ENCODE measurements at places on chromosomes 7 and 10.

DNA sequence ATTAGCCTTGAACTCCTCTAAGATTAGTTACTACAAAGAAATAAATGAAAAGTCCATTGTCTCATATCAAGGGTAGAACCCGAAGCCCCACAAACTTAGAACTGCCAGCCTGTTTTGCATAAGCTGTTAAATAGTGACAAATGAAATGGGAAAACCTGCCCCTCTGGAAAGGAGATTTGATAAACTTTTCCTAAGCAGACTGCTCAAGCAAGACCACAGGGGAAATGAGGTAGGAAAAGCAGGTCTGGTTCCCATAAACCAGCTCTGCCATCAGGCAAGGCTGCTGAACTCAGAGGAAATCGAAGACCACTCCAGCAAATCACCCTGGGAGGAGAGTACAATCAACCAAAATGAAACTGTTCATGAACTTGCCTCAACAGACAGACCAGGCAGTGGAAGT lies 181.5 kb upstream of the AOAH start:
- DNase-seq = no peak

DNA sequence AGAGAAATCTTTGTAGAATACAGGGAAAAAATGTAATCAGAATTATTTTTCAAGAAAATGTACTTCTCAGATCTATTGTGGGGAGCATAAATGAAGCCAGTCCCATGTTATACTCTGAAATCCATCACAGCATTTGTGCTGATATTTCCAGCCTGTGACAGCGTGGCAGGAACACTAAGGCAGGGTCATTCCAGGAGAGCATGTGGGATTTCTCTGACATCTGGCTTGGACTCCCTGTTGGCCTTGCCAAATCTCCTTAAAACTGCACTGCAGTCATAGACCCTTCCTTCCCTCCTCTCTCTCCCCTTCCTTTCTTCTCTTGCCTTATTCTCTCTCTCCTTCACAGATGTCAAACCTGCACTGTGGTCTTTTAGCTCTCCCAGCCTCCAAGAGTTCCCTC lies 6.5 kb upstream of the TSPAN13 start:
- DNase-seq = no peak

DNA sequence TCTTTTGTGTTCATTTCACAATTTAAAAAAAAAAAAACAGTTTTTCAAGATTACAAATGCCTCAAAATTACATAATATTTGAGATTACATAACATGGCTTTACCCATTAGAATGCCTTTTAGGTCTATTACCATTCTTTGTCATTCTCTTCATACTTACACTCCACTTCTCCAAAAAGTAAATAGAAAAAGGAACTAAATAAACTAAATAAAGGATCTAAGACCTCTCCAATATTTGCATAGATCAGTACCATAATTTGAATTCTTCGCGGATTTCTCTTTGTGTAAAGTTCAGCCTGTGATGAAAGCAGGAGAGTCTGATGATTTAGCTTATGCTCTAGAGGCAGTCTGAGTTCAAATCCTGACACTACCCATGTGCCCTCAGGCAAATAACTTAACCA lies 56.4 kb upstream of the C1GALT1 start:
- no peak for DNase-seq

- DNase-seq = no peak
Observed at GRCh38 chr10:27558612-27559020, 54.5 kb downstream of the RAB18 start.

- DNase-seq = no peak
Observed at GRCh38 chr7:56287429-56288138, 171.4 kb upstream of the NUPR2 start.

GRCh38 chr7:74141705-74142104 lies 32.5 kb upstream of the EIF4H start:
- DNase-seq = no peak

GRCh38 chr7:37432281-37432920 lies 16.3 kb downstream of the ELMO1 start:
- DNase-seq = no peak

DNA sequence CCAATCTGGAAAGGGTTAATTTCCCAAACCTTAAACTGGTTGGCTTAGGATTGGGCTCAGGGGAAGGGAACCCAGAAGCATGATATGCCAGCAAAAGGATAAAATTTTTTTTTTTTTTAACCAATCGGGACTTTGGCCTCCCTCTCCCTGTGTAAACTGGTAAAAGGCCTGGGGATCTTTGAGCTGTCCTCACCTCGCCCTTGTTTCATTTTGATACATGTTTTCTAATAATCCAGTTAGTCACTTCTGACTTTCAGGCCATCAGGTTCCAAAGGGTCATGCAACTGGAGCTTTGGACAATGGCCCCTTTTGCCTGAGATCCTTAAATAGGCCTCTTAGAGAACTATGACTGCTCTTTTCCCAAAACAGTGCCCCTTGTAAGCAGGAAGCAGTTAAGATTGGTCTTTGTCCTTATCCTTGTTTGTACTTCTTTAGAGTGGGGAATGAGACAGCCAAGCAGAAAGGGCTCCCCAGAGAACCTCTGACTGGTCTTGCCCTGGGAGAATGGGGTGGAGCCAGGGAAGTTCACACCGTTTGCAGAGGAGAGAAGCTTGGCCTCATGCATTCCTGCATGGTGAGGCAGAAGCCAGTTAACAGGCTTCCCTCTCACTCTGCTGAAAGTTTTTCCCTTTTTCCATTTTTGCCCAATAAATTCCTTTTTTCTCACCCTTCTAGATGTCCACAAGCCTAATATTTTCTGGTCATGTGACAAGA lies 424.2 kb upstream of the CNTNAP2 start:
- no peak for DNase-seq

GRCh38 chr10:16497911-16498310 lies 23.8 kb downstream of the C1QL3 start:
- no peak for DNase-seq

- no peak for DNase-seq
Observed at GRCh38 chr10:119203006-119203405, 4.4 kb upstream of the GRK5 start.

GRCh38 chr10:101388676-101389276 lies 34.8 kb downstream of the BTRC start:
- DNase-seq = no peak

GRCh38 chr10:119238577-119238976 lies 31.2 kb downstream of the GRK5 start:
- DNase-seq = no peak

- DNase-seq = no peak
Observed at GRCh38 chr10:111204838-111205237, 128.0 kb downstream of the ADRA2A start.

DNA sequence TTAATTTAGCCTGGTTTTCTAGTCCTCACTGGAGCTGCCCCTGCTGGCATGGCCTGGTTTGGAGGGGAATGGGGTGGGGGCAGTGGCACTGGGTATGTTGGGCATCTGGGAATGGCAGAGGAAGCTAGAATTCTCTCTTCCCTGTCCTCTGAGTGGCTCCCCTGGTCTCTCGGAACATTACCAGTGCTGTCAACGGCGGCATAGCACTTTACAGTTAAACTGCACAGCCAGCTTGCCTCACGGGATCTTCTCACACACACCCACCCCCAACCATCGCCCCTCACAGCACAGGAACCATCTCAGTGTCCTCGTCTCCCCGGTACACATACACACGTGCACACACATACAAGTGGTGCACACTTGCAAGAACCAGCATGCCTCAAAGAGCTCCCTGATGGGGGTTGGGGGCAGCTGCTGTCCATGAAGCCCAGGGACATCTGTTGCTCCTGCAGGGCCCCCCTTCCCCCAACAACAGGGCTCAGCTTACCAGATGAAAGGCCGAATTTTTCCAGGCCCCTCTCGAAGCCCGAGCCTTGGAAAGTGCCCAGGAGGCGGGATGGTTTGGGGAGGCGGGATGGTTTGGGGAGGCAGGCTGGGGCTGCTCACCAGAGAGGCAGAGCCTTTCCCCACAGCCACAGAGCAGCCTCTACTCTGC lies 41.0 kb downstream of the TSPAN15 start:
- no peak for DNase-seq

- DNase-seq = no peak
Observed at GRCh38 chr10:81108516-81109199, 571.0 kb downstream of the SH2D4B start.

- DNase-seq = no peak
Observed at GRCh38 chr7:38291117-38291647, 17.7 kb upstream of the TARP start.

DNA sequence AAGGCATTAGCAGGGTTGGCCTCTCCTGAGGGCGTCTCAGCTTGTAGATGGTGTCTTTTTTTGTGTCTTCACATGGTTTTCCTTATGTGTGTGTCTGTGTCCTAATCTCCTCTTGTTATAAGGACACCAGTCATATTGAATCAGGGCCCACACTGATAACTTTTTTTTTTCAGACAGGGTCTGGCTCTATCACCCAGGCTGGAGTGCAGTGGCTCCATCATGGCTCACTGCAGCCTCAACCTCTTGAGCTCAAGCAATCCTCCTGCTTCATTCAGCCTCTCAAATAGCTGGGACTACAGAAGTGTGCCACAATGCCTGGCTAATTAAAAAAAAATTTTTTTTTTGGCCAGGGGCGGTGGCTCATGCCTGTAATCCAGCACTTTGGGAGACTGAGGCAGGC lies 41.3 kb upstream of the KMT2C start:
- DNase-seq = no peak

DNA sequence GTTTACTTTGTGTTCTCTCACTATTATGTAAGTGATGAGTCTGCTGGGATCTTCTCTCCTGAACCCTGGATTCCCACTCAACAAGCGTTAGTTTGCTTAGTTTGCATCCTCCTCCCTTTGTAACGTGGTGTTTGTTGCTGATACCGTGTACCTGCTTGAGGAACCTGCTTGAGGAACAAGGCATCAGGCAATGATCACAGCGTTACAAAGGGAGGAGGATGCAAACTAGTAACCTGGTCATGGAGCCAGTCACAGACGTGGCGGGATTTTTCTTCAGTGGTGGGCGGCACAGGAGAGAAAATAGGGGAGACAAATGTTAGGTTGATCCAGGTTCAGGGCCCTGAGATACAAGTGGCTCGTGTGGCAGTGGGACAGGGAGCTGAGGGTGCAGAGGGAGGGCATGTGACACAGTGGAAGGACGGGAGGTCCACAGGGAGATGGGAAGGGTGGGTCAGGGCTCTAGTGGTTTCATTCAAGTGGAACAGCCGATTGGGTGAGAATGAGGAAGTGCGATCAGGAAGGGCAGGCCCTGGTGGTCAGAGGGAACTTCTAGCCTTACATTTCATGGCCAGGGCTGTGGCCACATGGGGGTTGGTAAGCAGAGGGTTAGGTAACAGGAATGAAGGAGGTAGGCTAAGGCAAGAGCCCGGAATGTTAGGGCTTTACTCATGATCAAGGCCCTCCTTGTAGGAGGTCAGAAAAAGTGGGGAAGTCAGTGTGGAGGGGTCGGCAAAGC lies 38.0 kb downstream of the SNX10 start:
- no peak for DNase-seq

DNA sequence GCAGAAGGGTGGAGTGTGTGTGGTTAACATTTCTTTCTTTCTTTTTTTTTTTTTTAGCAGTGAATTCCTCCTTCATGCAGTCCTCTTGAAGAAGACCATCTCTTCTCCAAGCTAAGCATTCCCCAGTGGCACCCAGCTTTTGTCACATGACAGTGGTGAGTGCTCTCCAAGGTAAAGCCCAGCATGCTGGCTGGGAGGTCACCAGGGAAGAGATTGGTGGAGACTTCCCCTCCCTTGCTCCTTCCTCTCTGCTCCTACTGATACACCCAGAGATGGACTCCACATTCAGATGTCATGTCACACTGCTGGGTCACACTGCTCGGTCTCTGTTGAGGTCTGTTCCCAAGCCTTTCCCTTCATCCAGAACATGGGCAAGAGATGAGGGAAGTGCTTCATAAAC lies 55.3 kb downstream of the FRMPD2 start:
- DNase-seq = no peak

DNA sequence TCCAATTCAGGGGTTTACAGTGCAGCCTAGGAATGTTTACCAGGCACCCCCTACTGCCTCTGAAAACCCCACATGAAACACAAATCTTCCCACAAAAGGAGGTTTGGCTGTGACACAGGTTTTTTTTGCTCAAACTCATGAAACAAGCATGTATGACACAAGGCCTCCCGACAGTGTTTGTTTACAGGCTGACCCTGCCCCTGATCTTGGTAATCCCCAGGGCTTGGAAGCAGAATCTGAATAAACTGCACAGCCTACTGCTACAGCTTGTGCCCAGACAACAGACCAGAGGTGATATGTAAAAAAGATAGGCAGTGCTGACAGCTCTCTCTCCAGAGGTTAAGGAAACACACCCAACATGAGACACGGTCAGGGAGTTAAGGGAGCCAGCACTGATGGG lies 184.2 kb downstream of the KMT2E start:
- DNase-seq = no peak

DNA sequence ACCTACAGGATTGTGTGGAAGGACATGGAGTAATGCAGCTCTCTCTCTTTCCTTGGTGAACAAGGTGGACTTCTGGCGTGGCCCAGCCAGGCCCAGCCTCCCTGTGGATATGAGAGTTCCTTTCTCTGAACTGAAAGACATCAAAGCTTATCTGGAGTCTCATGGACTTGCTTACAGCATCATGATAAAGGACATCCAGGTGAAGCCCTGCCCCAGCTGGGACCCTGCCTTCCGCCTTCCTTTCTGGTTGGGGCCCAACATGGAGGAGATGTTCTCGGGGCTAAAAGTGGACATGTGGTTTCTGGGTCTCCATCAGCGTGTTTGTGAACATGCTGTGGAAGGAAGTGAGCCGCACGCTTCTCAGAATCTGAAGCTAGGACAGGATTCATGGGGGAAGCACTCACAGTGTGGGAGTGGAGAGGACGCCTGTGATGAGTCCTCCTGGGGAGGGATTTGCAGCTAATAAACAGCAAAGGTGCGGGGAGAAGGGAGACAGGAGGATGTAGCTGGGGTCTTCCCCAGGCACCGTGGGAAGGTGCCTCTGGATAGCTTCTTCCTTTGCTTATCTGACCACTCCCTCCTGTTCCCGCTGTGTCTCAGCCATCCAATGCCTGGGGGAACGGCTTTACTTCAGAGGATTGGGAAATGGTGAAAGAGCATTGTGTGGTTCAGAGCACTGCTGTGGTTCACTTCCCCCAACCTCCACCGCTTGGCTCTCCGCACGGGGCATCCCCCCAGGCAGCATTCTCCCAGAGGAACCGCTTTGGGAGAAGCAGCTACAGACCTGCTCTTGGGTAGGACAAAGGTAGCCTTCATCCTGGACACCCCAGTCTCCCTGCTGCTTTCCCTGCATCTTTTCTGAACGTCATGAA lies 5.5 kb downstream of the CPA5 start:
- no peak for DNase-seq

GRCh38 chr7:64838691-64839090 lies 44.5 kb downstream of the ZNF138 start:
- no peak for DNase-seq

All from CD8-positive, alpha-beta memory T cell (primary cell).